AG04449 (cell line): ENCODE measurements at places on chromosomes 12 and 14.

DNA sequence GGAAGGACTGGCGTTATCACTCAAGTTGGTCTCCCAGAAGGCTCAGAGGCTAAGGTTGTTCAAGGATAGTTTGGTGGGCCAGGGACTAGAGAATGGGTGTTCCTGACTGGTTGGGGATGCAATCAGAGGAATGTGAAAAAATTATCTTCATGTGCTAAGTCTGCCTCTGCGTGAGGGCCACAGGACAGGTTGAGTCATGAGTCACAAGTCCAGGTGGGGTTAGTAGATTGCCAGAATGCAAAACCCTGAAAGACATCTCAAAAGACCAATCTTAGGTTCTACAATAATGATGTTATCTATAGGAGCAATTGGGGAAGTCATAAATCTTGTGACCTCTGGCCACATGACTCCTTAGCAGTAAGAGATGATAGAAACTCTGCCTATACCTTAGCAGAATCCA, 220.1 kb upstream of the EEA1 start:
- no peak for DNase-seq

DNA sequence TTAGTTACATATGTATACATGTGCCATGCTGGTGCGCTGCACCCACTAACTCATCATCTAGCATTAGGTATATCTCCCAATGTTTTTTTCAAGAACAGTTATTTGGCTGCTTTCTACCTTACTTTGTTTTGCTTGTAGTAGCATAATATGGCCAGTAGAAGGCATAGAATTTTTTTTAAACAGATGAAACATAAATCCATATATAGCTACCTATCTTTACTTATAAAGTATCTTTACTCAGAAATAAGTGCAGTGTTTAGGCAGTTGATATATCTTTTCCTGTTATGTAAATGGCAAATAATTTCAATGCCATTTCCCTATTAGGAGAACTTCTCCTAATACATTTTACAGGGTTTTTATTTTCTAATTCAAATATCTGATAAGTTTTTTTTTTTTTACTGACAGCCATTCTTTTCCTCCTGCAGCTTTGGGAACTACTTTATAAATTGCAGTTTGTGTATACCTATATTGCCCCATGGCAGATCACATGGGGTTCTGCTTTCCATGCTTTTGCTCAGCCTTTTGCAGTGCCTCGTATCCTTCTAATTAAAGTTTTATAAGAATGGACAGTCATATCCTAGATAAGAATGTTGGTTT, 143.1 kb downstream of the PCNX1 start:
- DNase-seq, result no peak

DNA sequence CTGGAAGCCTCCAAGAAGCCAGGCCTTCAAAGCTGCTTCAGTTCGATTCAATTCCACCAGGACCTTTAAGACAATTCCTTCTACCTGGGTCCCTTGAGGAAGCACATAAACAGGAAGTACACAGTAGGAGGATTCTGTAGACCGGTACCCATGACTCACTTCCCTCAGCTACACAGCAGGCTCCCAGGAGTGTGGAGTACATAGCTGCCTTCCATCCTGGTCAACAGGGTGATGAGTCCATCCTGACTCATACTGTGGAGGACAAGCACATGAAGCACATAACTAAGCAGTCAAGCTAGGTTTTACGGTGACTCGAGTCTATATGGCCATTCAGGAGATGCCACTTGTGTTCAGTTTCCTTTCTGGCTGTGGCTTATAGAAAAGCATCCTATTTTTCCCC, 197.6 kb upstream of the RBM19 start:
- DNase-seq, result no peak

- no peak for DNase-seq
Measured at GRCh38 chr14:85883966-85884365, 354.0 kb downstream of the FLRT2 start.

GRCh38 chr12:40123496-40123895, 17.6 kb upstream of the SLC2A13 start:
- DNase-seq, result no peak

GRCh38 chr12:120618954-120619615, 21.3 kb upstream of the CABP1 start:
- no peak for DNase-seq

GRCh38 chr12:100234591-100235304, 32.1 kb downstream of the DEPDC4 start:
- DNase-seq, result peak; percentile 31

DNA sequence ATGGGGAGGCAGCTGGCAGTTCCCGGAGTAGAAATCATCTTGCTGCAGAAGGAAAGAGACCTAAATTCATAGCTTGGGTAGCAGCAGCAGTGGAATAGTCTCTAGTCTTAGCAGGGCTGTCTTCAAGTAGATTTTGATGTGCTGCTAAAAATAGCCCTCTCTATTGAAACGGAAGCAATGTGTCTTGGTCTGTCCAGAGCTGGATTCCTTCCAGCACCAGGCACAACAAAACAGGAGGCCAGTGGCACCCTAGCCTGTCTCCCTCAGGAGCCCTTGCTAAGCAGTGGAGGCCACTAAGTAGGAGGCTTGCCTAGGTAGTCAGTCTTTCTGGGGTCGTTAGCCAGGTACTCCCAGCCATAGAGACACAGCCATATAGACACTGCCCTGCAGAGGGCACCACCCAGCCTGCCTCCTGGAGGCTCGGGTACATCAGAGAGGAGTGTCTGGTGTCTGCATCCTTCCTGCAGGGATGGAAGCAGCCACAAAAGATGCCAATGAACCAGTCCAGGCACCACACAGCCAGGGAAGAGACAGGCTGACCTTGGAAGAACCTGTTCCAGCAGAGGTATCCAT, 97.5 kb downstream of the CRACR2A start:
- DNase-seq, result no peak

GRCh38 chr12:94047781-94048567, 100.4 kb upstream of the PLXNC1 start:
- no peak for DNase-seq

DNA sequence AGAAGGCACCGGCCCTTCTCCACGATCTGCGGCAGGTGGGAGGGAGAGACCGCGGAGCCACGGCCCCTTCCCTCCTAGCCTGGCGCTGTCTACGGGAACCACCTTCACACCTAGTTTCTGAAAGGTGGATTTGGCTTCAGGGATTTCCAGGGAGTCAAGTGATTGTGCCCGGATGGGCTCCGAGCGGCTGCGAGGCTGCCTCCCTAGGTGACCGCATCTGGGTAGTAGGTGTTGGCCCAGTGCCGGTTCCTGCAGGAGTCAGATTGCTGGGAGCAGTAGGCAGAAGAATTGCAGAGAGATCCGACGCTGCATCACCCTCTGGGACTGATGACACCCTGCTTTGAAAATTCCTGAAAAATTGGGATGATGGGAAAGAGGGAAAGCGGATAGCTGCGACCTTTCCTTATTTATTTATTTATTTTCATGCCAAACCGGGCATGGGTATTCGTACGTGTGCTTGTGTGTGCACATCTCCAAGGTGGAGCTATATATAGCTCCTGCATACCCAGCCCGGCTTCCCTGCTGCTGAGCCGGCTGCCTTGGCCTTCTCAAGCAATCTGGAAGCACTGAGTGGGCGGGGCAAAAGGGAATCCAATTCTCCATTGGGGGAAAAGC, 1.1 kb downstream of the CNTN1 start:
- no peak for DNase-seq

- no peak for DNase-seq
Measured at GRCh38 chr12:74770552-74770951, 232.9 kb downstream of the ATXN7L3B start.

- peak; percentile 16 for DNase-seq
Measured at GRCh38 chr12:87140262-87140661, 884.1 kb upstream of the MGAT4C start.

GRCh38 chr12:92537290-92537960, 165.4 kb upstream of the PLEKHG7 start:
- no peak for DNase-seq

DNA sequence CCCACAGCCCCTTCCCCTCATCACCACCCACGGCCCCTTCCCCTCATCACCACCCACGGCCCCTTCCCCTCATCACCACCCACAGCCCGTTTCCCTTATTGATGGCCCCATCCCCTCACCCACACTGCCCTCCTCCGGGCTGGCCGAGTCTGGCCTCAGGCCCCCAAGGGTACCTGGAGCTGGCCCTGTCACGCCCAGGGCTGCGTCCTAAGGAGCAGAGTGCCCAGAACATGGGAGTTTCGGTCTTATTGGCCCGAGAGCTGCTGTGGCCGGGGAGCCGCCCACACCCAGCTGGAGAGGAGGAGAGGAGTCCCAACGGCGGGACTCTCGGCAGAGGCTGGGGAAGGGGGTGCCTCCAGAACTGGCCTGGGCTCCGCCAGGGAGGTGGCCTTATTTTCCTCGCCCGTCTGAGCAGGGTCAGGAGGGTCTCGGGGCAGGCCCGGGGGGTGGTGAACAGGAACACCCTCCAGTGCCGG, 182.3 kb downstream of the KIF26A start:
- no peak for DNase-seq

DNA sequence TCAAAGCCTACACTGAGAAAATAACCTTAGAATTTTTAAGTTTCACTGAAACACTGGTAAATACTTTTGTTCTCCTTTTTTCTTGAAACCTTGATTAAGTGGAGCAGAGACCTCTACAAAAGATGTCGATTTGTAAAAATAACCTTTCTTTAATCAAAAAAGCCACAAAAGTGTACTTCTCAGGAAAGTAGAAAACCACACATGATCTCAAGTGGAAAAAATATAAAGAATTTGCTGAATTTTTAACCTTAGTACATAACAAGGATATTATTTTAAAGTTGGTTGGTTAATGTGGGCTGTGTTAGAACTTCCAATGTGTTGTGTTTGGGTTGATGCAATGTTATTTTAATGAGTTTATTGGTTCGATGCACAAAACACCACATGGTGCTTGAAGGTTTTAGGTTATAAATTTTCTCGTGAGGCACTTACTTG, 8.6 kb downstream of the LGR5 start:
- peak; percentile 26 for DNase-seq

DNA sequence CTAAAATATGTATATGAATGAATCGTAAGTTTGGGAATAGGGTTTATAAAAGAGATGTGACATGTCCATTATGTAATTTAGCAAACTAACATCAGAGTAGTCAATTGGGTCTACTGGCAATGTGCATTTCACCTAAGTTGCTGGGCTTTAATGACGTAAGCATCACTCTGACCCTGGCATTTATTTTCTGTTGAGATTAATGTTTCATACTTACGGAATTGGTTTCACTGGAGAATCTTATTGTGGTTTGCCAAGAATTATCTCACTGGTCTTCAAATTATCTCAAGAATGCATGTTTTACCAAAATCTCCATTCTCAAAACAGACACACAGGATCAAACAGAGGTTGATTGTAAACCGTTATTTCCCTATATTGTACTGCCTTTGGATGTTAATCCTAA, 437.1 kb downstream of the NPAS3 start:
- no peak for DNase-seq

- DNase-seq, result no peak
Measured at GRCh38 chr12:115763982-115764621, 513.4 kb downstream of the MED13L start.

GRCh38 chr14:58772794-58773620, 135.2 kb downstream of the DACT1 start:
- DNase-seq, result no peak

DNA sequence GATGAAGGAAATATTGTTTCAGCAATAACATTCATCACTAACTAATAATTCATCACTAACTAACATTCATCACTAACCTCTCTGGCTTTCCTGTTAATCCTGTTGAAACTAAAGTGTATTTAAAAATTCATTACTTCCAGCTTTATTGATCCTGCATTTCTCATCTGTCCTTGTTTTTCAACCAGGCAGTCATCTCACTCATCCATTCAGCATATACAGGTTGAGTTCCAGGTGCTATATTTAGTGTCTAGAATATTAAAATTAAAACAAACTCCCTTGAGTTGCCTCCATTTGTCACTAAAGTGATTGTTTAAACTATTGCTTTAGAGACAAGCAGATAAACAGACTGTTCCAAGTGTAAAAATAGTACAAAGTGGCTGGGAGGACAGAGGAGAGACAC, 58.1 kb downstream of the ATXN7L3B start:
- no peak for DNase-seq

DNA sequence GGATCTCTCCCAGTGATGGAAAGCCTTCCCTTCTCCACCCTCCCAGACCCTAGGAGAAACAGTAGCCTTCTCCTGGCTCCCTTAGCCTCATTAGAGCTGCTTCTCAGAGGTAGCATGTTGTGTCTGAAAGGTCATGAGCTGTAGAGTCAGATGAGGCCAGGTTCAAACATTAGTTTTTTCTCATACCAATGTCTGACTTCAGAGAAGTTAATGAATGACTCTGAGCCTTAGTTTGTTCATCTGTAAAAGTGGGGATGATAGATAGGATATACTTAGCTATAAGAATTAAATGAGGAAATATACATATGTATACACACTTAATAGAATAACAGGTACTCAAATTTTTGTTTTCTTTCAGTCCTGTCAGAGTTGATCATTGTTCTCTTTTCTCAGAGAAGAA, 523 bp downstream of the SLC6A13 start:
- DNase-seq, result no peak

- DNase-seq, result peak; percentile 94
Measured at GRCh38 chr12:109461846-109462756, 15.0 kb downstream of the KCTD10 start.

GRCh38 chr12:93922583-93923006, 225.8 kb upstream of the PLXNC1 start:
- no peak for DNase-seq

DNA sequence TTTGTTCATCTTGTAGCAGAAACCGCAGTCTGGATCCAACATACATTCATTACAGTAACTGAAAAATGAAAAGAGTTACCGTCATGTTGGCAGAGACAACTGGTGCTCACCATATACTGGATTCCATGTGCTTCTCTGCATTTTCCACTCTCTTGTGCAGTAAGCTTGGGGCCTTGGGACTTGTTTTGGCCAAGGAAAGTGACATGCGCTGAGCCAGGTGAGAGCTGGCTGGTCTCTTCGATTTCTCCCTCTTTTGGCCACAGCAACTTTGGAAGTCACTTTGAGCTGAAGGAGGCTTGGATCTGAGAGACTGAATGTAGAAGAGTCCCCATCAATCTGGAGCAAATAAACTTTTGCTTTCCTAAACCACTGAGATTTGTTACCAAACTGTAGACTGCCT, 210.6 kb upstream of the ABCD2 start:
- DNase-seq, result no peak

DNA sequence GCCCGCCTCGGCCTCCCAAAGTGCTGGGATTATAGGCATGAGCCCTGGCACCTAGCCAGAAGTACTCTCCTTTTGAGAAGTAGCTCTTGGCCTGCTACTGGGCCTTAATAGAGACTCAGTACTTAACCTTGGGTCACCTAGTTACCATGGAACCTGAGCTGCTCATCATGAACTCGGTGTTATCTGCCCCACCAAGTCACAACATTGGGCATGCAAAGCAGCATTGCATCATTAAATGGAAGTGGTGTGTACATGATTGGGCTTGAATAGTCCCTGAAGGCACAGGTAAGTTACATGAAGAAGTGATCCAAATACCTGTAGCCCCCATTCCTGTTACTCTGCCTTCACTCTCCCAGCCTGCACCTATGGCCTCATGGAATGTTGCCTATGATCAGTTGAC, 18.0 kb upstream of the ATF7 start:
- DNase-seq, result no peak
